ENCODE measurements at places on chromosomes 7 and 10.

- DNase-seq, result no peak
Observed at GRCh38 chr7:31466036-31466435, 47.9 kb upstream of the ITPRID1 start.

- DNase-seq, result no peak
Observed at GRCh38 chr10:14453593-14453992, 122.9 kb upstream of the FRMD4A start.

GRCh38 chr10:31028081-31028480, 3.6 kb downstream of the ZNF438 start:
- DNase-seq, result no peak

DNA sequence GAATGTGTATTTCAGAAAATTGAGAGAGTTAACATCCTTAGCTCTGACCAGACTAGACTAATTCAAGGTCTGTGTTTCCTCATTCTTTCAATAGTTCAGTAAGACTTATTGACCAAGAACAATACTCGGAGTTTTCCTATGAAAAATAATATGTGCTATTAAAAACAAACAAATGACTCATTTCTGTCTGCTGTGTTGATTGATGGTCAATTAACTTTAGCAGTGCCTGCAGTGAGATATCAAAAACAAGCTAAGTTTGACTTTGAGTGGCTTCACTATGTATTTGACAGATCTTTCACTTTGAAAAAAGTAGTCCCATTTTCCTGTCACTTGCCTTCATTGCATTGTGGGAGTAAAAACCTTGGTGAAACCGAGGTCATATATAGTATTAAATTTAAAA, 91.0 kb downstream of the GNAT3 start:
- no peak for DNase-seq

GRCh38 chr7:142784716-142785115, 13.9 kb downstream of the PRSS2 start:
- DNase-seq, result no peak

DNA sequence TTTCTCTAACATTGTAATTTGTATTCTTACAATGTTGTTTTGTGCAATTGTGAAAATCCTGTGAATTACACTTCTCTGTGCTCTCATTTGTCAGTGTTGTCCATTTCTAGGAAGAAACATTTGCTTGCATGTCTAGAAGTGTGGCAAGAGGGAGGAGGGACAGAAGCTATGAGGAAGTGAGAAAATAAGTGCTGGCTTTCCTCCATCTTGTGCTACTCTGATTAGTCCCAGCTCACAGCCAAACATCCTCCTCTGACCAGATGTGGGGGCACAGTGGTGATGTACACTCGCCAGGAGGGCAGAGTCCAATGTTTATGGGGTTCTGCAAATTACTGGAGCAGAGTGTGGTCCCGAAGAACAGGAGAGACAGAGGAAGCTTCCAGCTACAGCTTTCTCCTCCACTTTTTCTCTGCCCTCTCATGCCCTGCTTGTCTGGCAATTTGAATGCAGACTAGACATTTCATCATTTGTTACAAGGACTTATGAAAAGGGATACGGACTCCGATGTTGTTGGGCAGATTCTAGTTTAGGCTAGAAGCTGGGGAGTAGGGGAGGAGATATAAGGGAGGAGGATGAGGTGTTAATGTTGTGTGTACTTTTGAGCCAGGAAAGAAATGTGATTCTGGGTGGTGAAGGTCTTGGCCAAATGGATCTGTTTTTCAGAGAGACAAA, 131.0 kb upstream of the C1GALT1 start:
- DNase-seq, result no peak

DNA sequence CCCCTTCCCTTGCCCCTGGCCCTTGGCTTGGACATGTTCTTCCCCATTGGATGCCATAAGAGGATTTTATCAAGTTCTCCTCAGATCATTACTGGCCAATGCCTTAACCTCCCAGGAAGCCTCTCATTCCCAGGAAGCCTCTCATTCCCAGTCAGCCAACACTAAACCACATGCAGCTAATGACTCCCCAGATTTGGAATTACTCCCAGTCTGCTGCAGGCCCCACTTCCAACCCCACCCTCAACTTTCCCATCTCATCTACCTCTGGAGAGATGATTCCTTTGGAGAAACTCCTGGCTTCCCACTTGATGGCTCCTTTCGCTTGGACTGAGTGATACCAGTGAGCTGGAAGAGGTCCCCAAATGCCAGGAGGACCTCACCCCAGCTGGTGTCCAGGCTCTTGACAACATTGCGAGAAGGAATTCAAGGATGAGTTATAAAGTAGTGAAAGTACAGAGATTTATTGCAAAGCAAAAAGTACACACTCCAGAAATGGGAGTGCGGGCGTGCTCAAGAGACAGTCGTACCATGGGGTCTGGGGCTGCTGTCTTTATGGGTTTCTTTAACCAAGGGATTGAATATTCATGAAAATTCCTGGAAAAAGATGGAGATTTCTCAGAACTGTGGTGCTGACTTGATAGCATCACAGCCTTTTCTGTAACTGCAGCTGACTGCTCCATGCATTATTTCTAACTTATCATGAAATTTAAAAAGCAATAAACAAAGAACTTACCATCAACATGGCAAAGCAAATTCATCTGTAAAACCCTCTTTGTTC, 117.2 kb upstream of the ADCY1 start:
- DNase-seq, result no peak

- DNase-seq, result no peak
Observed at GRCh38 chr7:36527549-36527913, 137.9 kb downstream of the ANLN start.

DNA sequence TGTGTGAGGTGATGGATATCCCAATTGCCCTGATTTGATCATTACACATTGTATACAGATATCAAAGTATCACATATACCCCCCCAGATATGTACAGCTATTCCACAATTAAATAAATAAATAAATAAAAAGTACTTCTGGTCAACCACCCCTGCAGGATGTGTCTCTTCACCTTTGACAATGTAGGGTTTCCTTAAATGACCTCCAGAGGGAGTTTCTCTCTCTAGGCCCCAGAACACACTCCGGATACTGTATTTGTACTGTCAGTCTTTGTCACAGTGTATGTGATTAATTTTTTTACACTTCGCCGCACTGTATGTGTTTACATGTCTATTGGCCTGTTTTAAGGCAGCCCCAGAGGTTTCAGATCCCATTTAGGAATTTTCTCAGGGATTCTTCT, 123.6 kb downstream of the ADCYAP1R1 start:
- DNase-seq, result no peak

DNA sequence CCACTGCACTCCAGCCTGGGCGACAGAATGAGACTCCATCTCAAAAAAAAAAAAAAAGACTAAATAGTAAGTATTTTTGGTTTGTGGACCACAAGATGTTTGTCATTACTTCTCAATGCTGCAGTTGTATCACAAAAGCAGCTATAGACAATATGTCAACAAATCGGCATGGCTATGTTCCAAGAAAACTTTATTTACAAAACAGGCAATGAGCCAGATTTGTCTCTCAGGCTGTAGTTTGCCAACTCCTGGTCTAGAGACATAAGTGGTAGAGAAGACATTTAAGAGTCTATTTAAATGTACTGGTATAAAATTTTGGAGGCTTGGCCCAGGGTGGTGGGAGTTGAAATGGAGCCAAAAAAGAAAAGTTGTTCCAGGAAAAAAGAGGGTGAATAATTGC, 185.8 kb downstream of the SORCS1 start:
- DNase-seq, result no peak

GRCh38 chr10:106919871-106920282, 244.6 kb downstream of the SORCS1 start:
- no peak for DNase-seq

GRCh38 chr10:62270020-62270419, 1.4 kb upstream of the RTKN2 start:
- DNase-seq, result no peak

GRCh38 chr10:35336921-35337823, 863 bp downstream of the CCNY start:
- no peak for DNase-seq

Measured in amniotic stem cell (primary cell).